ENCODE measurements at places on chromosomes 3 and 15.
A peak's percentile ranks its signal among the peaks of the same experiment; 100 is the strongest.

DNA sequence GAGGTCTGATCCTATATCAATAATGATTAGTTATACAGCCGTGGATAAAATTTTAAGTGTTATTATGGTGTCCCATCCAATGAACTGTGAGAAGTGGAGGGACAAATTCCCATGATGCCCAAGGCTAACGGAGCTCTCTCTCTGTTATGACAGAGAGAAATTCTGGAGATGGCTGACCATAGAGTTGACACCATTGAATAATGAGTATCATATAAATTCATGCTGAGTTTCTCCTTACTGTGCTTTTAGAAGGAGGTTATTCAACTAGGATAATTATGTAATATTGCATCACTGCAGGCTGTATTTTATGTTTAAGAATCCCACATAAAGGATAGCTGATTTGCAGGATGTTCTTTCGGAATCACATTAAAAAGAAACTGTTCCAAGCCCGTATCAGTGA lies 82.9 kb downstream of the PYDC2 start:
- no peak for DNase-seq

DNA sequence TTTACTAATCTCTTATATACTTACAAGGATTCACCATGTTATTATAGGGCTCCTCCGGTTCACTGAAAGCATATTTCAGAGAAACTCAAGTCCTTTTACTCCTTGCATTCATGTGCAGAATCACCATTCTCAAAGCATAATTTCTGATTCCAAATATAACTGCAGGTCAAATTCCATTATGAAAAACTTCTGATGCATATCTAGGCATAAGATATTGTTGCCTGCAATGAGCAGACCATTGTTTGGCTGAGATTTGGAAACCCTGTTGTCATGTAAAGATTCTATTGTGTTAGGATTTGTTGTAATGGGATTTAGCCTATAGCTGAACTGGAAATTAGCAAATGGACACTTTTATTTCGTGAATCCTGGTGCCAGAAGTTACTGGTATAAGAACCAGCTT lies 69.5 kb upstream of the PRICKLE2 start:
- DNase-seq: no peak

DNA sequence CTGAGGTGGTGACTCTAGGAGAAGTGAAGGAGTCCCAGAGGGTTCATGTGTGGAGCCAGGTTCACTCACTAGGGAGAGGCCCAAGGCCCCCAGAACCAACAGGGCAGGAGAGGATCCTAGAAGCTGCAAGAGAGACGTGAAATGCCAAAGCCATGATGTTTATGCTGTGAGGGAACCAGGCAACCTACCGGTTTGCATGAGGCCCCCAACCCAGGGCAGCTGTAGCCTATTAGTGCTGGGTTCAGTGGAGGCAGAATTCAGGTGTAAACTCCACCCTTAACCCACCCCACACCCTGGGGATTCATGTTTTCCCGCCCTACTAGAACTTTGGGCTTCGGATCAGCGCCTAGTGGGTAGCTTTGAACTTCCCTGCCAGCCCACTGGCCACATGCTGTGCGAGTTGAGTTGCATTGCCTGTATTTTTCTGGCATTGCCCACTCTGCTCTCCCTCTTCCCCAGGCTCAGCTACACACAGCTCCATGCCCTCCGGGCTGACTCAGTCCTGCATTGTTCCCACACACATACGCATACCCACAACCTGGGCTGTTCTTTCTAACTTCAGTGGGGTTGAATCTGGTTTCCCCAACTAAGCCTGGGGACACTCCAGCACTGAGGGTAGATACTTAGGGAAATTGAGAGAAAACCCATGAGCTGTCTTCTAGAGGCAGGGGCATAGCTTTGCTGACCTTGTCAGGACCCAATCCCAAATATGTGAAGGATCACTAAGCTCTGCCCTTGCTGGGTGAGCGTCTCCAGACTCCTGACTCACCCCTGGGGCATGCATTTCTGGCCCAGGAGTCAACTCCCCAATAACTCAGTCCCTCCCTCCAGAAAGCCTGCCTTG lies 2.0 kb upstream of the ZBTB47 start:
- no peak for DNase-seq

GRCh38 chr3:165359005-165359404 lies 162.8 kb upstream of the SLITRK3 start:
- no peak for DNase-seq

GRCh38 chr15:44529864-44530604 lies 6.9 kb upstream of the EIF3J start:
- DNase-seq: no peak

- DNase-seq: no peak
Observed at GRCh38 chr15:90862964-90863778, 5.2 kb upstream of the FURIN start.

GRCh38 chr3:24503616-24504113 lies 9.0 kb upstream of the THRB start:
- DNase-seq: no peak

DNA sequence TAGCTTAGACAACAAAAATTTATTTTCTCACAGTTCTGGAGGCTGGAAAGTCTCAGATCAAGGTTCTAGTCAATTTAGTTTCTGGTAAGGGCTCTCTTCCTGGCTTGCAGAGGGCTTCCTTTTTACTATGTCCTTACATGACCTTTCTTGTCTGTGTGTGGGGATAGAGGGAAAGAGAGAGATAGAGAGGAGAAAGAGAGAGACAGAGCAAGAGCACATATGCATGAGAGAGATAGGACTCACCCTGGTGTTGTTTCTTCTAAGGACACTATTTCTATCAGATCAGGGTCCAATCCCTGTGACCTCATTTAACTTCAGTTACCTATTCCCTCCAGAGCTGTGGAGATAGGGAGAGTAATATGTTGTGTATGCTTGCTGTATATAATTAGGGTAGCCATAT lies 44.9 kb upstream of the TEX9 start:
- DNase-seq: no peak

DNA sequence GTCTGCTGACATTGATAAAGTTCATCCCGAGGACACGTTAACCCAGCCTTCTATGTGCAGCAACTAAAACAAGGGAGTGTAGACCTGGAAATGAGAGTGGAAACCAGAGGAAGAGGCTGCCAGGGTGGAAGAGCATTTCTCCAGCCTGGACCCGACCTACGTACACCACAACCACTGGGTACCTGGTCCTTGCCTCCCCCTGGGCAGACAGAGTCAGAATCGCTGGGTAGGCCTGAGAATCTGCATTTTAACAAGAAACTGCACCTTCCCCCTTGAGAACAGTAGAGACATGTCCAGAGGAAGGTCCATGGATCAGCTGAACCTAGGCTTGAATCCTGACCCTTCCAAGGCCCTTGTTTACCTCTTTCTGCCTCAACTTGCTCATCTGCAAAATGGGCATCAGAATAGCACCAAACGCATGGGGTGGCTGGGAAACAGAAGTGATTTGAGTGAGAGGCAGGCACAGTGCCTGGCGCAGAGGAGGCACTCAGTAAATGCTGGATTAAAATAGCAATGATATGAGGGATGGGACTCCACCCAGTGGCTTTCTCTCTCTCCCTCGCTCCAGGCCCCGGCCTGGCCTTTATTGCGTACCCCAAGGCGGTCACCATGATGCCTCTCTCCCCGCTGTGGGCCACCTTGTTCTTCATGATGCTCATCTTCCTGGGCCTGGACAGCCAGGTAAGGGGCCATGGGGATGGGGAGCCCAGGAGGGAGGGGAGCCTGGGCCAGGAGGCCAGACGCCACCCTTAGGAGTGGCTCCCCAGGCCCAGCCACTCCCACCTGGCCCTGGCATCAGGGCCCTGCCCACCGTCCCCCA lies 66.9 kb upstream of the SLC6A1 start:
- DNase-seq: no peak

DNA sequence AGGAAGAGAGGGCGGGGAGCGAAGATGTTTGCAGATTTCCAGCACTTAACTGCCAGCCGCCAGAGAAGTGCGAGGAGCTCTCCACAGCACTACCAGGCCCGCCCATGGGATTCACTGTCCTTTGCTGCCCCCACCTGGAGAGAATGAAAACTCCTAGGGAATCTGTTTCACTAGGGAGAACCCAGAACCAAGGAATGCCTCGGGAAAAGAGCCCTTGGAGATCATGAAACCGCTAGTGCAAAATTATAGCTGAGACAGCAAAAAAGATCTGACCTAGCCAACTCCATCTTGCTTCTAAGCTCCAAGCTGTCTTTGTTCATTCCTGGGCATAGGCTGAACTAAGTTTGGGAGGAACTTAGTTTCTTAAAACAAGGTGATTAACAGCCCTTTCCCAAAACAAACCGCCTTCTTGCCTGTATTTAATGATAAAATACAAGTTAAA lies 82.6 kb upstream of the GCNT3 start:
- DNase-seq: peak; percentile 72

DNA sequence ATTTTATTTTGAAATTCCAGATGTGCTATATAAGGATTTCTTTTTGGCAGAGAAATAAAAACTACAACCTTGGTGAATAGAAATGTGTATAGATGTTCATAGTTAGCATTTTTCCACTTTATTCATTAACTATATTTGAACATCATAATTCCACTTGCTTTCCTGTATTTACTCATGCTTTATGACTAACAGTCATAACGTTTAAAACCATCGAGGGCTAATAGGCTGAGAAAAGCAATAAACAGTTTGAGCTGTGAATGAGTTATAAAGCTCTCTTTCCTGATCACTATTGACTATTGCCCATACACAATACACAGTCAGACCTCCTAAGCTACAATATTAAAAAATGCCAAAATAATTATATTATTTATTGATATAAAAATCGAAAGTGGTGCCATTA lies 502.1 kb upstream of the RASGRP1 start:
- no peak for DNase-seq

GRCh38 chr3:75242012-75242735 lies 422.0 kb upstream of the FRG2C start:
- DNase-seq: no peak

GRCh38 chr3:46277476-46277875 lies 35.2 kb downstream of the CCR3 start:
- no peak for DNase-seq

- no peak for DNase-seq
Observed at GRCh38 chr3:166123576-166123975, 286.4 kb upstream of the BCHE start.

DNA sequence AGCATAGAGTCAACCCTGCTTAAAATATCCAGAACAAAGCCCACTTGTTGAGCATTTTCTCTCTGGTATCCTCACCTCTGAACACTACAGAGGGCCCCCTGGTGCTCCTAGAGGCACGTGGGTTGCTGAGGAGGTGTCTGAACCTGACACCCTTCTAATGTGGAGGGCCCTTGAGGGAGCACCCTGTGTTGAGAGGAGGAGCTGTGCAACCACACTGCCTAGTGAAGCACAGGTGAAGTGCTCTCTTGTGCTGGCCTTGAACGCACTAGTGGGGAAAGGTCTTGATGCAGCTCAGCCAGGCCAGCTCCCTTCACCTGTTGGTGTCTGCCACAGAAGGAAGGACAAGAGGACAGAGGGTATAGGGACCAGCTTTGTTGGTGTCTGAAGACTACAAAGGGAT lies 51.9 kb downstream of the CCK start:
- DNase-seq: no peak

DNA sequence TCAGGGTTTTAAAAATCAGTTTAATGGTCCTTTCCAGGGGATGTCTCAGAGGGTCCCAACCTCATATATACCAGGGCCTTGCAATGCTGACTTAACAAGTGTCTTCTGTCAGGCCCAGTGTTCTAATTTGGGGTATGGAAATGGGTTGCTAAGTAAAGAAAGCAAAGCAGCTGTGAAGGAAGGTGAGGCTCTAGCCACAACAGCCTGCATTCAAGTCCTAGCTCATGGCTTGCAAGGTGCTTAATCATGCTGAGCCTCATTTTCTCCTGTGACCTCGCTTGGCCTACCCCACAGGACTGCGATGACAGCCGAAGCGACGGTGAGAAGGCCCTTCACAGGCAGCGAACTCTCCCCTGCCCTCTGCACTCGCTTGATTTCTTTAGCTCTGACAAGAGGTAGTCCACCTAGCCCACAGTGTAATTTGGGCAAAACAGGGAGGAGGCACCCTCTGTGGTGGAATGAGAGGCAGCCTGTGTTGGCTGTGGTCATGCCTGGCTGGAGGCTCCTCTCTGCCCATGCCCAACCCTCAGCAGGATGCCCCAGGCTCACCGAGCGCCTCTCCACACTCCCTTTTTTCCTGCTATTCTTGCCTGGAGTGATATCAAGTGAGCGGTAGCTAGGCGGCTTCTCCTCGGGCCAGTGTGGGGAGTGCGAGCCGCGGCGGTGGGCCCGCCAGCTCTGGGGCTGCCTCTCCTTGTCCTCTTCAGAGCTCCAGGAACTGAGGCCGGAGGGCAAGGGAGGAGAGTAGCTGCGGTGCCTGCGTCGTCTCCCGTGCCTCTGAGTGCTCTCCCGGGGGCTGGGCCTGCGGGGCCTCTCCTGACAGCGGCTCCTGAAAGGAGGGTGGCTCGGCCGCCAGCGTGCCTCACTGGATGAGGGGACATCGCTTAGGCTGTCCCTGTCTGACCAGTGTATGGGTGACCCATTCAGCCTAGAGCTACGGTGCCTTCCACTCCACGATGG lies 29.2 kb downstream of the ILDR1 start:
- DNase-seq: no peak

DNA sequence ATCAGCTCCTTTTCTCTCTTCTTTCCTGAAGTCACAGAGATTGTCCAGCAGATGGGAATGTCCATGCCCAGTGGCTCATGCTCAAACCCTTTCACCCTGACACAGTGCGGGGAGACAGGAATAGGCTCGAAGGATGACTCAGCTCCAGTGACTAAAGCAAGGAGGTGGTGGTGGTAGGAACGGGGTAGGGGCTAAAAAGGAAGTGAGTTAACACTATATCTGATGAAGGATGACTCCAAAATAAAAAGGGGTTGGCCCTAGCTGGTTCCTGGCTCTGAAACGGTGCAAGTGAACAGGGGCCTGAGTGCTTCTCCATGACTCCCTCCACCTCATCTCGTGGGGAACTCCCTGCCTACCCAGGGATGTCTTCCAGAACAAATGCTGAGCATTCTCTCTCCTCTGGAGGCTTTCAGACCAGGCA lies 167.4 kb upstream of the LPP start:
- peak; percentile 60 for DNase-seq

DNA sequence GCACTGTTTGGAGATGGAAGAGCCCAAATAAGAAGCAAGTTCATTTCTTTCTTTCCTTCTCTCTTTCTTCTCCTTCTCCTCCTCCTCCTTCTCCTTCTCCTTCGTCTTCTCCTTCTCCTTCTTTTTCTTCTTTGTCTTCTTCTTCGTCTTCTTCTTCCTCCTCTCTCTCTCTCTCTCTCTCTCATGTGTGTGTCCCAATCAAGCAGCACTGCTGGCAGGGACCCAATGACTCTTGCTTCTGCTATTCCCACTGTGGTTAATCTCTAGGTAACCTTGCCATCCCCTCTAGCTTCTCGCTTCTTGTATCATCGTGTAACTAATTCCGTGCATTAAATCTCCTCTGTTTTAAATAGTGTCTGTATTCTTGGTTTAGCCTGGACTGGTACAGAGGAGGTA lies 26.1 kb upstream of the ZNF280D start:
- DNase-seq: no peak

GRCh38 chr3:72487946-72488737 lies 360.1 kb downstream of the SHQ1 start:
- no peak for DNase-seq
